Nucleus accumbens (tissue), 56 donors: ENCODE measurements at places on chromosomes 1 and 21.

DNA sequence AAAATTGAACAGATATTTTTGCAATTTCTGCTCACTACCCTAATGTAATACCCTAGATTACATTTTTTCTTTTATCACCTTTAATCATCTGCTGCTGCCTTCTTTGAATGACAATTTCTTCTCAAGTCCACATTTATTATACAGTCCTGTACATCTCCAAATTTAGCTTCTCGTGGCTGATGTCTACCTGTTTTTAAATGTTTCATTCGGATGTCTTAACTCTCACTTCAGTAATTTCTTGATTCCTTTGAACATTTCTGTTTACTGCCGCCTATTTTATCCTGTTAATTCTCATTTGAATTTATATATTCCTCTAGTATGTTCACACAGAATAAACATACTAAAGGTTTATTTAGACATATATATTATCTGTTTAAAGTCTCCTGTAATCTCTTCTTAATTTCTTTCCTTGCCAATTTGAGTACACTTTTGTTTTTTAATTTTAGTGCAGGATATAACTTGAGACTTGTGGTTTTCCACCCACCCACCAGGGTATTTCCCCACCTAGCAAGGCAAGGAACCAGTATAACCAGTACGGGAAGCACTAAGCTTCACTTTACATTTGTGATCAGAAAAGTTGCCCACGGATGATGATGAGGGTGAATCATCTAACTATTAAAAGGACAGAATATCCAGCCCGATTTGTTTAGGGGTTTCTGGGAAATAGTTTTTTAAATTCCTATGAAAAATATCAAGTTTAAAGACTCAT lies 12.7 kb downstream of the INSL5 start:
- no peak for DNase-seq

DNA sequence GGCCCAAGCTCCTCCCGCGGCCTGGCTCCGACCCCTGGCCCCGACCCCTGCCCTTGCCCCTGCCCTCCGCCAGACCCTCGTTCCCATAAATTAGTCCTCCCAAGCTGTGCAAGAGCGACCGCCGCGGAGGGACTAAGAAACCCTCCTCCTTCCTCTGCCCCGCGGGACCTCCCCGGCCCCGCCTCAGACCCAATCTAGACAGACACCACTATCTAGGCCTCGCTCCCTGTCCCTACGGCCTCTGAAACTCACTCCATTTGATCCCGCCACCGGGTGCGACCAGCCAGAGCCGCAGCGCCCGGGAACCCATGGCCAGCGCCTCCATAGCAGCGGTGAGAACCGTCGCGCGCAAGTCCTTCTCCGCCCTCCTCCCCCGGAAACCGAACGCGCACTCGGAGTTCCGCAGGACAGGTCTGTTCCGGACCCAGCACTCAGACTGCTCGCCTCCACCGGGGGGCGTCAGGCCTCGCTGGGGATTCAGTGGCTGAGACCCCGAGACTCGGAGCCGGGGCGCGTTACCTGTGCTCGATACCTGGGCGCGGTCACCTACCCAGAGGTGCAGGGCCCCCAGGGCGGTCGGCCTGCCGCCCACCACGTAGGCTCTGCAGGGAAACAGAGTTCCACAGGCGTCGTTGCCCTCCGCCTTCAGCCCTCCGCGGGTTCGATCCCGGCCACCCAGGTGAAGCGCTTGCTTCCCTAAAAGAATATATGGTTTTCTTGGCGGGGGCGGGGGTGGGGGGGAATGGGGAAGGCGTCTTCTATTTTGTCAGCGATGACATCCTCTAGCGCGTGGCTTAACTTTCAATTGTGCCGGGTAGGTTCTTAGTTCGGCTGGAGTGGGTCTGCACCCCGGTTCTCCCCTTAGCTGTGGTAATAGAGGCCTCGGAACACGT lies at the start of gene MRPL39:
Gene MRPL39 (minus strand): TSS at position 331 of the 893 bp plus-strand sequence. CDS start 6 bp downstream, at position 325.
- DNase-seq: peak; percentile 80

- DNase-seq: peak; percentile 55
Measured at GRCh38 chr1:173429471-173430402, 47.4 kb upstream of the PRDX6 start.

- DNase-seq: no peak
Measured at GRCh38 chr1:242886137-242886536, 361.6 kb upstream of the PLD5 start.

- DNase-seq: no peak
Measured at GRCh38 chr1:85849660-85850059, 141.4 kb upstream of the ZNHIT6 start.

GRCh38 chr1:247448107-247448791 lies 9.7 kb downstream of the OR2B11 start:
- peak; percentile 11 for DNase-seq

- DNase-seq: no peak
Measured at GRCh38 chr1:226990133-226990716, 50.1 kb downstream of the COQ8A start.

DNA sequence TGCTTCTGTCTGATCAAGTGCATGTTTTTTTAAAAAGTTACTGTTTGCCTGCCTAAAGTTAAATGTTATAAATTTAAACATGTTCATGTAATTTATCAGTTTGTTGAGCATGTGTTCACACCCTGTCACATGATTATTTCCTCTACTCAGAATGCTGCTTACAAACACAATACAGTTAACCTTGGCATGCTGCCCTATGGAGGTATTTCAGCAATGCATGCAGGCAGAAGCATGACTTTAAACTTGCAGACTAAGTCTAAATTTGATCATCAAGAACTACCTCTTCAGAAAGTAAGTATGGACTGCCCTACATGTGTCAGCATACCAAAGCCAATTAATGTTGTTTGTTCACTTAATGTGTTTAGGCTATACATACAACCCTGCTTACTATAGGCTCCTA lies 161.6 kb downstream of the LRRC40 start:
- DNase-seq: no peak

DNA sequence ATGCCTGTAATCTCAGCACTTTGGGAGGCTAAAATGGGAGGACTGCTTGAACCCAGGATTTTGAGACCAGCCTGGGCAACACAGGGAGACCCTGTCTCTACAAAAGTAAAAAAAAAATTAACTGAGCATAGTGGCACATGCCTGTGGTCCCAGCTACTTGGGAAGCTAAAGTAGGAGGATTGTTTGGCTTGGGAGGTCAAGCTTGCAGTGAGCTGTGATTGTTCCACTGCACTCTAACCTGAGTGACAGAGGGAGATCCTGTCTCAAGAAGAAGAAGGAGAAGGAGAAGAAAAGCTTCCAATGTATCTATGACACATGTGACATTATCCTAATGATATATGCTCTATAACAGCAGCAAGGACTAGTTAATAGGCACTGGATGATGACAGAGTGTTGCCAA lies 20.1 kb upstream of the ARHGAP29 start:
- DNase-seq: no peak

- DNase-seq: peak; percentile 22
Measured at GRCh38 chr1:8423692-8424538, 106.0 kb downstream of the SLC45A1 start.

GRCh38 chr1:161033751-161034150 lies 5.0 kb downstream of the TSTD1 start:
- DNase-seq: no peak

DNA sequence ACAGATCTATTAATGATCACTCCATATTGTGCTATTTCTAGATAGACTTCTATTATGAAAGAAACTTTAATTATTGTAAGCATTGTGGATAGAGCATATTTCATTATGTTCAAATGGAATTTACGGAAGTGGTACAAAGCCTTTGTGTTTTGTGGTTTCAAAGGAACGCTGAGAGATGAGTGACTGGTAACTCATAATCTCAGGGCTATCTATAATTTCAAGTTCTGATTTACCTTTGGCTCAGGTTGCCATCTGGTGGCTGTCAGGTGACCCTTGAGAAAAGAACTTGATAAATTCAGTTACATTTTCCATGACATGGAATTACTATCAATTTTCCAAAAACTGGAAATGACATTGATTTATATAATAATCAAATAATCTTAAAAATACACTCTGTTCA lies 12.2 kb downstream of the NTNG1 start:
- DNase-seq: no peak

DNA sequence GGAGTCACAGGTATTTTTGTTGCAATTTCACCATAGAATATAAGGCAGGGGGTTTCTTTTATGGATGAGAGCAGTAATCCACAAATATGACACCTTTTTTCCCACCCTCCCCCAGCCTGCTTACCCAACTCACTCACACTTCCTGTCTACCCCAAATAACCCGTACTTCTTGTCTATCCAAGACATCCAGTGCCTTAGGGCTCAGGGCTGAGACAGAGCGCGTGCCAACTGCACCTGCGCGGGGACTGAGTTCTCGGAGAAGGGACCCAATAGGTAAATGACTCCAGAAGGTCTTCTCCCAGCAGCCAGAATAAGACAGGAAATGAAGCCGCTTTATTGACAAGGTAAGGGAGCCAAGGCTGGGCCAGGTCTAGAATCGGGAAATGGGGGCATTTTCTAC lies 369.1 kb downstream of the SIPA1L2 start:
- DNase-seq: no peak

GRCh38 chr21:42962380-42963007 lies 11.9 kb upstream of the PKNOX1 start:
- no peak for DNase-seq

DNA sequence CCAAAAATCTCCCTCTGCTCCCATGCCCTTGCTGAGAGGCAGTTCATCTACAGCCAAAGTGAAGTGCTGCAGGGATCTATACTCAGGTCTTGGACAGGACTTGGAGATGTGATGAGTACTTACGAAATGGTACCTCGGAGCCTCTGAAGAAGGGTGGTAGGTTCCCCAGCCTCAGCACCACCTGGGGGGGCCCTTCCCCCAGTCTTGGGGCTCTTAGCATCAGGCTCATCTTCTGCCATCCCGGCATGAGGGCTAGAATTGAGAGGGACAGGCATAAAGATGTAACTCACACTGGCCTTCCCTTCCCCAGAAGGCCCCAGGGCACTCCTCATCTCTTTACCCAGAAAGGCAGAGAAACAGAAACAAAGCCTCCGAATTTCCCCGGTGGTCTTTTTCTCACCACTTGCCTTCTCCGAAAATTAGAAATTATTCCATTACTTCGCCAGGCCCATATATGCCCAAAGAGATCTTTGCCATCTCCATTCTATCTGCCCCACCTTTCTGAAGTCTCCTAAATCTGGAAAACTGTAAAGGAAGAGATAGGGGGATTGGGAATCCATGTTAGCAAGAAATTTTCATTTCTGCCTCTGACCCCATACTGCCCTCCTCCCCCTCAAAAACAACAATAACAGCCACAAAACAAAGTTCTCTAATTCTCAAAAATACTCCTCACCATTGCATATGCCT lies 827 bp downstream of the RFX5 start:
- DNase-seq: no peak

DNA sequence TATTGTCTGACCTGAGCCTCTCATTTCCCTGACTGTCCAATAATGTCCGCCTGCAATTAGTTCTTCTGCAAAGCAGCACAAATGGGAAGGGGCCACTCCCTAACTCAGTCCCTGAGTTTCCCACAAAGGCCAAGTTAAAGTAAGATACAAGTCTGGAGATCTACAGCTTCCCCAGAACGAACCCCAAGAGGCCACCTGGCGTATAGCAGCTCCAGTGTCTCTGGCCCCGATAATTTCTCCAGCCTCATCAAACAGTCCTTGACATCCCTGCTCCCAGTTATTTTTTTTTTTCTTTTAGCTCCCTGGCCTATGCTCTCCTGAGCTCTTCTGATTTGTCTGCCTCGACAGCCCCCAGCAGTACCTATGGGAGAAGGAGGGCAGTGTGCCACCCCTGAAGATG lies 8.1 kb upstream of the ACKR1 start:
- no peak for DNase-seq

- no peak for DNase-seq
Measured at GRCh38 chr1:105793536-105794146, 1262.8 kb upstream of the PRMT6 start.

- DNase-seq: no peak
Measured at GRCh38 chr1:31633117-31633516, 11.6 kb downstream of the PEF1 start.

DNA sequence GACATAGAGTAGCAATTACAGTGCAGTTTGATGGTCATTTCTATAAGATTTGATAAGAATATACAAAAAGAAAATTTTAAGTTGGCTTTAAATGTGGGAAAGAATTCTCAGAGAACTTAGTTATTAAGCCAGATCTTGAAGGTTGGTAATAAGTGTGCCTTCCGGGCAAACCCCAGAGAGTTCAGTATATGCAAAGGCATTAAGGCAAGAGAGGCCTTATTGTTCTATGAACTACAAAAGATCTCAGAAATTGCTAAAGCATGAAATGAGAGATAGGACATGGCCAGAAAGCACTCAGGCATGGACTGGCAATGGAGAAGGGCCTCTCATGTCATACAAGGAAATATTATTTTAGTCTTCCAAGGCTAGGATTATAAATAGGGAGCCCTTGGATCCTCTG lies 390.2 kb upstream of the C1orf87 start:
- DNase-seq: no peak

- no peak for DNase-seq
Measured at GRCh38 chr1:182596934-182597333, 7.3 kb downstream of the RGS16 start.

- DNase-seq: no peak
Measured at GRCh38 chr1:200139661-200140250, 112.2 kb downstream of the NR5A2 start.

- DNase-seq: no peak
Measured at GRCh38 chr1:153934746-153935145, 11.8 kb downstream of the DENND4B start.

DNA sequence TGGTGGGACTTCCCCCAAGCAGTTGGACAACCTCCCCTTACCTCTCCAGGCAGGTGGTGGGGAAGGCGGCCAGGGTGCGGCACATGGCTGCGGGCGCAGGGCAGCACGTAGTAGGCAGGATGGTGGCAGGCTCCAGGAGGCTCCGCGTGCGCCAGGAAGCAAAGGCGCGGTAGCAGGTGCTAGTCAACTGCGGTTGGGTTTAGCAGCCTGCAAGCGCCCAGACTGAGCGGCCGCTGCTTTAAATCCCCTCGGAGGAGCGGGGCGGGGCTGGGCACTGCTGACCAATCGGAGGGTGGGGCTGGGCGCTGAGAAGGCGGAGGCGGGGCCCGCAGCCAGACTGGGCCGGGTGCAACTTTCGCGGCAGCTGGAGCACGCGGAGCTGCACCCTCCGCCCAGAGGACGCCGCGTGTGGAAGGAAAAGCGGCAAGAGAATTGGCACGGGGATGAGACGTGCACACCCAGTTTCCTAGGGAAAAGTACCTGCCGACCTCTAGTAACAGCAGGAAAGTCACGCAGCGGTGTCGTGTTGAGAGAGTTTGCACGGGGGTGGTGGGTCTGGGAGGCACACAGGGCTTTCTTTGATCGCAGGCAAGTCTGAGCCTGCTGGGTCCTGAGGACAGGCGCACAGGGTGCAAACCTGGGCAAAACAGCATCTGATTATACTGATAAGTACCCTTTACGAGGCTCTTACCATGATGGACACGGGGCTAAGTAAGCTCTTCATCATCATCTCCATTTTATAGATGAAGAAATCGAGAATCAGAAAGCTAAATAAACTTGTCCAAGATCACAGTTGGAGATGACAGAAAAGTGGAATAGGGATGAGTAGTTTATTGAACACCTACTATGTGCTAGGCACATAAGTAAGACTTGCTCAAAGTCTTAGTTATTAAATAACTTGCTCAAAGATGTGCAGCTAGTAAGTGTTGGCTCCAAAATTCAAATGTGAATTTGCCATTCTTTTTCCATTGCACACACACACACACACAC lies at the start of gene RGS16:
Gene RGS16 (minus strand): TSS at position 215 of the 990 bp plus-strand sequence. CDS start 130 bp downstream, at position 85.
- DNase-seq: peak; percentile 63
